Stimulated activated naive CD4-positive, alpha-beta T cell (primary cell): ENCODE measurements at places on chromosomes 1 and 21.

DNA sequence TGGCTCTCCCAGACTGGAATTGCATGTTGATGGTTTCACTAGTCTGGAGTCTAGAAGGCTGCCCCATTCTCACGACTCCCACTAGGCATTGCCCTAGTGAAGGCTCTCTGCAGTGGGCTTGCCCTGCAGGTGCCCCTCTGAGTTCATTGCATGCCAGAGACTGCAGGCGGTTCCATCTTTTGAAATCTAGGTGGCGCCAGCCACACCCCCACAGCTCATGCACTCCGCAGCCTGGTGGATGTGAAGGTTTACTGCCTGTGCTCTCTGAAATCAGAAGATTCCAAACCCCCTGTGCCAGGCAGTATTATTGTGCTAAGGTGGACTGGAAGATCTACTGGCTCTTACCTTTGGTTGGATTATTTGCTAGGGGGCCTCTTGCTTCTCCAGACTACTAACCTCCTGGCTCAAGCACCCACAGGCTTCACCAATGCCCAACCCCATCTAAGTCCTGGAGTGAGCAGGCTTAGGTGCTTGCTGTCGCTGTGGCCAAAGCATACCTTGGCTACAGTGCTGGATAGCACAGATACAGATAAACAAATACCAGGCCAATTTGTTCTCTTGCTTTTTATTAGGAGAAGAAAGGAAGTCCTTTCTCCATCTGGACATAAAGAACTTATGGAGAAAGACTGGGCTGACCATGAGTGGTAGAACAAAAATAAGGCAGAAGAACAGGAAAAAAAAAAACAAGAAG, 83.5 kb upstream of the SIM2 start:
- DNase-seq, result no peak

- DNase-seq, result no peak
Observed at GRCh38 chr1:217363319-217363718, 267.6 kb downstream of the GPATCH2 start.

DNA sequence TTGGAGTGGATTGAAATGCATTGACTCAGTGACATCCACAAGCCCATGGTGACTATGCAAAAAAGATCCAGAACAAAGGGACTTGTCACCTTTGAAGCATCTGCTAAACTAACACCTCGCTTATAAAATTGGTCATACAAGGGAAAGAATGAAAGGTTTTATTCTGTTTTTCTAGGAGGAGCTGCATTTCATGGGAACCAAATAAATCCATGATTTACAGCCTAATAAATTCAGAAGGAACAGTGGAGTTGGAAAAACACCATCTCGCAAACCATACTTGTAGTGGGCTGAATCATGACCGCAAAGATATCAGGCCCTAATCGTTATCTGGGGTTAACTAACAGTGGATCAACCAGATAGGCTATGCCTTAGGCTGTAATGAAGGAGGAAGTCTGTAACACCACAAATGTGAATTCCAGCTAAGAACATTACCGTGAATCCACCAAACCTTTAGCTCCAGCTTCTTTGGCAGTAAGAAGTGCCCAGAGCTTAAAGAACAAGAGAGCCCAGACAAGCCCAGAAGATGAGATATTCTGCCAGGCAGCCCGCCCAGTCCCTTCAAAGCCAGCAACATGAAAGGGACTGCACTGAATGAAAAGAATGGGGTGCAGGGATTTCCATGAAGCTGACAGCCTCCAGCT, 27.4 kb downstream of the RSPH1 start:
- no peak for DNase-seq

DNA sequence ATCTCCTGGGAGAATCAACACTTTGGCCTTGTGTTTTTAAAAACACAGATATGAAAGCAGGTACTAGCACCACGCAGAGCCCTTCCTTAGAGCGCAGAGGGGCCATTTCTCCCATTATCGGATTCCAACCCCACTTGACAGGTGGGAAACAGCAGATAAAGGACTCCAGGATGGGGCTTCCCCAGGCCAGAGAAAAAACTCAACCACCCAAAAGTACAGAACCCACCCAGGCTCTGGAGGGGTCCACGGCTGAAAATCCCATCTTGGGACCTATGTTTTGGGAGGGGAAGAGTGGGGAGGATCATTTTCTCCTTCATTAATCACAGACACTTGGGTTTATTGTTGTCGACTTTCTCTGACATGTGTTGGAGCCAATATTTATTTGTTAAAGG, 27.1 kb upstream of the COL18A1 start:
- no peak for DNase-seq

- DNase-seq, result no peak
Observed at GRCh38 chr1:30840904-30841598, 67.5 kb downstream of the SDC3 start.

DNA sequence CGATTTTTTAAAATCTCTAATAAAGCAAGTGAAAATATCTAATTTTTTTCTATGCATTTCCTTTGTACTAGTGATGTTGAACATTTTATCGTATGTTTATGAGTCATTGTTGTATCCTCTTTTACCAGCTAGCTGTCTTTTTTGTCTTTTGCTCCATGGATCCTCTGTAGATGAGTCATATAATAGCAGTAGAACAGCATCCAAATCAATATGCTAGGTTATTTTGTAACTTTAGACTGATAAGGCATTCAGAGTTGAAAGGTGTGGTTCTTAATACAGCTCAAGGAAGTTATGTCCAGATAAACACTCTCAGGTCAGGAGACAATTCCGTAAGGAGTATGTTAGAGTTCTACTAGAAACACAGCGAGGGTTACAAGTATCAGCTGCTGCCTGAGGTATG, 31.9 kb downstream of the MAP10 start:
- DNase-seq, result no peak

- DNase-seq, result no peak
Observed at GRCh38 chr1:236041631-236042618, 23.0 kb downstream of the NID1 start.

GRCh38 chr1:157193219-157193618, 55.0 kb upstream of the ETV3 start:
- DNase-seq, result no peak

DNA sequence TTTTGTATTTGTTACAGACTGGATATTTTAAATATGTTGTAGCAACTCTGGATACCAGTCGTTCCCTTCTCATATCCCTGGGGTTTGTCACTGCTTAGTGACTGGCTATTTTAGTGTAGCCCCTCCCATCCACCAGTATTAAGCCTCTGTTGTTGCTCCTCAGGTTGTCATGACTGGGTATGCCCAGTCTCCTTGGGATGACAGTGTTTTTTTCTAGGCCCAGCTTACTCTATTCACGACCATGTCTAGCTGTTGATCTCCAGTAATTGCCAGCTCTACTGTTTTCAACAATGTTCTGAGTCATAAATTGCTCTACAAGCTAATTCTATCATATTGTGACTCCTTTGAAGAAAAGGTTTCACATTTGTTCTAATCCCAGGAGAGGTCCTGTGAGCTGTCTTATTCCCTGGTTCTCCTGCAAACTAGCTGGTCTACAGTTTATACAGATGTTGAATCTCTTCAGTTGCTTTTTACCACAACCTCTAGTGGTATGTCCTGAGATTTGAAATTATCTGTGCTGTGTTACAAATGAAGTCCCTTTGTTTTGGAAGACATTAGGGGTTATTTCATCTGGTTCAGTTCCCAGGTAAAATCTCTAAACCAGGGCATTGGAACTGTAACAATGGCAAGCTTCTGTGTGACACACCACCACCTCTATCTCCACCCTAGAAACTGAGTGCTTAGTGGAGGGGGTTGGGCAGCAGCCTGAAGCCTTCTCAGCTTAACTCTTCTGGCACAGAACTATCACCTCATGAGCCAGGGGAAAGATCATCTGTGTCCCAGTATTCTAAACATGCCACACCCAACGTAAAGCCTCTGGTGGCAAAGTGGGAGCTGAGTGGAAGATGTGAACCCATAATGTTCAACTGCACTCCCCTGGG, 124.6 kb downstream of the TRIM33 start:
- DNase-seq, result no peak

- no peak for DNase-seq
Observed at GRCh38 chr1:117511273-117511672, 94.6 kb upstream of the TENT5C start.

- DNase-seq, result peak; percentile 22
Observed at GRCh38 chr1:16026723-16027484, 5.1 kb downstream of the CLCNKA start.

- DNase-seq, result no peak
Observed at GRCh38 chr1:238451781-238452310, 561.1 kb upstream of the ZP4 start.

- no peak for DNase-seq
Observed at GRCh38 chr1:80158771-80159170, 1152.2 kb upstream of the ADGRL4 start.

GRCh38 chr1:51329443-51330325, 678 bp downstream of the TTC39A start:
- DNase-seq, result no peak

GRCh38 chr1:89070509-89070908, 5.5 kb upstream of the GBP1 start:
- no peak for DNase-seq
